ENCODE measurements at places on chromosomes 16 and 17.

GRCh38 chr16:3028716-3029319 lies 5.0 kb downstream of the THOC6 start:
- no peak for DNase-seq

GRCh38 chr17:39562395-39562794 lies 45.3 kb downstream of the NEUROD2 start:
- no peak for DNase-seq

DNA sequence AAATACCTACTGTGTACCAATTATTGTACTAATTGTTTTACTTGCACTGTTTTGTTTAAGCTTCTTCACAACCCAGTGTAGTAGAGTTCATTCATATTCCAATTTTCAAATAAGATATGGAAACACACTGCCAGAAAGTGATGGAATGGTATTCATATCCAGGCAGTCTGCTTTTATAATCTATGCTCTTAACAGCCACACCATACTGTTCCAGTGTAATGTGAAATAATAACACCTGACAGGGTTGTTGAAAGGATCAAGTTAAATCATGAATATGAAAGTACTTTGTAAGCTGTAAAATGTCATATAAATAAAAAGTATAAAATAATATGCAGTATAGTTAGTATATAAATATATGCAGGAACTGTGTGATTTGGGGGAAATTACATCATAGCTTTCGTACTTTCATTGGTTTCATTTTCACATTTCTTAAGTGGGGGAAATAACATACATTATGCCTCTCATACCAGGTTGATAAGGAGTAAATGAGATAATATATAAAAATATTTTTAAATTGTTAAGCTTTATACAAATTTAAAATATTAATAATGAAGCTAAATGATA lies 230.8 kb downstream of the TANC2 start:
- DNase-seq: no peak

GRCh38 chr16:49343291-49343690 lies 30.3 kb upstream of the C16orf78 start:
- no peak for DNase-seq

DNA sequence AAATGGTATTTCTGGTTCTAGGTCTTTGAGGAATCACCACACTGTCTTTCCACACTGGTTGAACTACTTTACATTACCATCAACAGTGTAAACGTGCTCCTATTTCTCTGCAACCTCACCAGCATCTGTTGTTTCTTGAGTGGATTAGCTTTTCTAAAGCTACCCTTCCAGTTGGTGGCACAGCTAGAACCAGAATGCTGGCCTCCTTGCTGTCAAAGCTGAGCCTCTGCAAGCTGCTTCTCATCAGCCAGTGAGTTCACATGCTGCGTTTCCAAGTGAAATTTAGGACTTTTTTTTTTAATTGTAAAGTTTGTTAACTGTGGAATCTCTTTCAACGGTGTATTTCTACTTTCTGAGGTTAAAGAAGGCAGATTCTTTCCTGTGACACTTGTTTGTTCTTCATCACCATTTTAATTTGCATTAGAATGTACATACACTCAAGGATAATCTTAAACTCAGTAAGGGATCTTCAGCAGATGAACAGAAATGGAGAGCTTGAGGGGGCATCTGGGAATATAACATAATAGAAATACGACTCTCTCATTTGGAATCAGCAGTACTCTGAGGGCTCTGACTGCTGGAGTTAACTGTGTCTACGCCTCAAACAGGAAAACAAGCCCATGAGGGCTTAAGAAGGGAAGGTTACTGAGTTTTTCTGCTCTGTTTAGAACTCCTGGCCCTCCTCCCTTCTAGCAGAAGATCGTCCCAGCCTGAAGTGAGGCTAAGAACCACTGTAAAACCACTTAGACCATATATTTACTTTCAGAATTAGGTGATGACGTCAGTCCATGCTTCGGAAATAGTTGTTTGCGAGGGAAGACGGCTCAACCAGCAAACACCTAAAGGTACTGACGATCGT lies 148.4 kb upstream of the FAM20A start:
- DNase-seq: no peak

Measured in spinal cord (tissue), 10 donors.